ENCODE measurements at places on chromosomes 4 and X.

DNA sequence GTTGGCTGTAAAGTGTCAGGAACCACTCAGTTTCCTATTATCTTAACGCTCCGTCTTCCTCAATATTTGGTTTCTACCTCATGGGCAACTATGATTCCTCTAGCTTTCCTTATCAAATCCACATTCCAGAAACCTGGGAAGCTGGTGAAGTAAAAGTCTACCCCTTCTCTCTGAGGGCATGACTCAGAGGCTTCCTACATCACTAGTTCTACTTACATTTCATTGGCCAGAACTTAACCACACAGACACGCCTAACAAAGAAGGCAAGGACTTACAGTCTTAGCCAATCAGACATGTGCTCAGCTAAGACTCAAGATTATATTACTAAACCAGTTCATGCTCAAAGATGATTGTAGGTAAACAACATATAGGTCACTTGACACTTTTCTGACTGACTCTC is 30.4 kb downstream of the COX7B2 start:
- DNase-seq = no peak

DNA sequence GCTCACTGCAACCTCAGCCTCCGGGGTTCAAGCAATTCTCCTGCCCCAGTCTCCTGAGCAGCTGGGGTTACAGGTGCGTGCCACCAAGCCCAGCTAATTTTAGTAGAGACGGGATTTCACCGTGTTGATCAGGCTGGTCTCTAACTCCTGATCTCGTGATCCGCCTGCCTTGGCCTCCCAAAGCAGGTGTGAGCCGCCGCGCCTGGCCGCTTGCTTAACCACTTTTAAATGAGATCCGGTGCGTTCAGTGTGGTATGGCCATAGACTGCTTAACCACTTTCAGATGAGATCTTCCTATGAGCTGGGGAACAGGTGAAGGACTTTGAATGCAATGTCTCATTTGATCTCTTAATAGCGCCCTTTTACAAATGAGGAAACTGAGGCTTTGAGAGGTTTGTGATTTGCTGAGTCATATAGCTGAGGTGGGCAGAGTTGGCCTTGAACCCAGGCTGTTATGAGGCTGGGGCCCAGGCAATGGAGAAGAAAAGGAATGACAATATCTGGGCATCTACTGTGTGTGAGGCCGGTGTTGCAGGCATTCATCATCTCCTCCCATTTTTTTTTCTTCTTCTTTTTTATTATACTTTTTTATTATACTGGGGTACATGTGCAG is 41.9 kb upstream of the NSG1 start:
- no peak for DNase-seq

GRCh38 chrX:110241816-110242215 is 76.1 kb downstream of the AMMECR1 start:
- no peak for DNase-seq

DNA sequence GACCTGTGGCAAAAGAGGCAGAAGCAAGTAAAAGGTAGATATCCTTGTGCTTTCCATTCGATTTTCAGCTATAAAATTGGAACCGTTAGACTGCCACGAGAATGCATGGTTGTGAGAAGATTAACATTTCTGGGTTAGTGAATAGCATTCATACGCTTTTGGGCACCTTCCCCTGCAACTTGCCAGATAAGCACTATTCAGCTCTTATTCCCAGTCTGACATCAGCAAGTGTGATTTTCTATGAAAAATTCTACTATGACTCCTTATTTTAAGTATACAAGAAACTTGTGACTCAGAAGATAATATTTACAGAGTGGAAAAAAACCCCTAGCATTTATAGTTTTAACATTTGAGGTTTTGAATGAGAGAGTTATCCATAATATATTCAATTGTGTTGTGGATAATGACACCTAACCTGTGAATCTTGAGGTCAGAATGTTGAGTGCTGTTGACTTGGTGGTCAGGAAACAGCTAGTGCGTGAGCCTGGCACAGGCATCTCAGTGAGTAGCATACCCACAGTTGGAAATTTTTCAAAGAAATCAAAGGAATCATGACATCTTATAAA is 3.9 kb downstream of the FGB start:
- no peak for DNase-seq

DNA sequence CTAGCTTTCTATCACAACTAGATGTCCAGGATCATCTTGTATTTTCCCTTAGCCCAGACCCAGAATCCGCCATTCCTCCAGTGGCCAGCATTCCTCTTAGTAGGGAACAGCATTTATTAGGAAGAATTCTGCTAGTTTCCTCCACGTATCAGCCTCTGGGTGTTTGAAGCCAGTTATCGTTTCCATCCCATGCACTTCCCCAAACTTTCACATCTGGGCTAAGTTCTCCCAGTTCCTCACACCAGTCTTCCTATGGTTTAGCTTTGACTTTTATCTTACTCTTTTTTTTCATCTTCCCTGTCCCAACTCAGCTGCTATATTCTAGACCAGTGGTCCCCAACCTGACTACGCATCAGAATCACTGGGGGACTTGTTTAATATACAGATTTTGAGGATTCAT is 53.5 kb upstream of the PRSS48 start:
- DNase-seq = no peak

GRCh38 chr4:140367738-140368137 is 5.7 kb upstream of the SCOC start:
- no peak for DNase-seq

DNA sequence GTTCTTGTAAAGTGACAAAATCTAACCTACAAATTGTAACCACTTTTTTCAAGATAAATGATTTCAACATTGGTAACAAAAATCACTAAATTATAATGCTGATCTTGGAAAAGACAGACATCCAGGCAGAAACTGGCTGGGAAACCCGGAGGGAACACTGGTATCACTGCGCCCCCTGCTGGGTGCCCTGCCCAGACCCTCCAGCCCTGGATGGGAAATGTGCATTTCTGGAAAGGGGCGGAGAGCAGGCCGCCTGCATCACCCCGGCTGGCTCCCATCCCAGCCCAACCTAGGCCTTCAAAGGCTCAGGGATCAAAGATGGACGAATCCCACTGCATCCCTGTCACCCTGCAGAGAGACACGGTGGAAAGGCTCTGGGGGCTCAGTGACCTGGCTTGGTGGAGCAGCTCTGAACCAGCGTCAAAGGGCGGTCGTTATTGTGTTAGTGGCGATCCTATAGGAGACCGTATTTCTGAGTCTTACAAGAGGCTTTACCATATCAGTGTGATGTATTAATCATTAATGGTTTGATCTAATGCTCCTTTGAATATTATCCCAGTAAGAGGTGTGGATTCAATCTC is 37.3 kb downstream of the ACOX3 start:
- DNase-seq = peak; percentile 43

DNA sequence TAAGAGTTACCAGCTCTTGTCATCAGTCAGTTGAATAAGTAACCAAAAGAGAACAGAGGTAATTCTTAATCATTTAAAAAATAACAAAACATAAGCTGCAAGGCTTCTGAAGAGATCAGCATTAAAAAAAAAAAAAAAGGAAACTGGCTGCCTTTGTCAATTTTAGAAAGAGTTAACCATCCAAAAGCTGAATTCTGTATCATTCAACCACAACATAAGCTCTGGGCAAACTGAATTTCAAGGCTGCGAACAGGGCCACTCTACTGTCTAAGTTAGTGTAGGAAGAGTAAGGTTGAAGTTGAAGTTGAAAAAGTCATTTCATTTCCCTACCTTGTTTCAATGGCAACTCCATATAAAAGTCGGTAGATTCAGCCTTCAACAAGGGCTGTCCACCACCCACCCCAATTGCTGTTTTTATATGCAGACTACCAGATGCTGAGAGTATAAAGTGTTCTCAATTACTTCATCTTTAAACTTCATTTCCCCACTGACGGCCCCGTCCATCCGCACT is 1.1 kb upstream of the LIN54 start:
- no peak for DNase-seq

GRCh38 chr4:88010966-88011365 is 3.5 kb downstream of the PKD2 start:
- DNase-seq = no peak

DNA sequence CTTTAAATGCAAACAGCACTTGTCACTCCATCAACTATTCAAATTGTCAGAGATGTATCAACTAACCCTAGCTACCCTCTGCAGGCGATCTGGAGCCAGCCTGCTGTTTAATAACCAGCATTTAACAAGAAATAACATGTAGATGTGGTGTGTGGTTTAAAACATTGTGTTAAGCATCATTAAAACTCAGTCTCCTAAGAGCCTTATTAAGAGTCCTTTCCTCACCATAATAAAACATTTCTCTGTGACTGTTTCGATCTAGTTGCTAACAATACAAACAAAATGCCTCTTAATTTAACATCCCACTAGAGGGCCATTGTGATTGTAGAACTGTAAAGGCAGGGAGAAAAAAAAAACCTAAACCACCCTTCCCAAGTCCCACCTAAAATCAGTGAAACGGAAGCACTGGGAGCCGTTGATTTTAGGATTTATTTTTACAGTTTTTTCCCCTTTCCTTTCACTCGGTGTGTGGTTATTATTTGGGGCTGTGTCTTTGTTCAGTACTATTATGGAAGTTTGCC is 708.6 kb downstream of the C4orf33 start:
- DNase-seq = no peak

DNA sequence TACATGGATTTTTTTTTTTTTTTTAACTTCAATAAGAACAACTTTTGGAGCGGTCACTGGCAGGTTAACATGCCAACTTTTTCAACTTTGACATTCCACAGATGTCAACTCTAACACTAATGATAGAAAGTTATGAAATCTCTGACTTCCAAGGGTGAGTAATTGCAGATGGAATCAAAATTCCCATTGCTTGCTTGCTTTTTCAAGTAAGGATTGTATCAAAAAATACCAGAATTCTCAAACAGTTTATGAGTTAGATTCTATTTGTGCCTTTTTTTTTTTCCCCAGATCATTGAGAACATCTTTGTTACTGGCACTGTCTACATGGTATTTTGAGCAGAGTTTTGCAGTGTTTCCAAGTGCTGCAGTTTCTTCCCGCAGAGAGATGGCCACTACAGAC is 50.3 kb upstream of the OTUD4 start:
- DNase-seq = no peak

Measured in CD4-positive, alpha-beta T cell treated with Interleukin-21 for 1 hour (primary cell).